Esophagus muscularis mucosa (tissue), 4 donors: ENCODE measurements at places on chromosomes 13 and 19. TPM values are rescaled to one million over a fixed set of nuclear protein-coding genes. Genes with fewer than 3 reads are reported as not detected.

- DNase-seq, result no peak
These were observed 647 bp downstream of the RNF225 start for GRCh38 chr19:58395979-58396627.

DNA sequence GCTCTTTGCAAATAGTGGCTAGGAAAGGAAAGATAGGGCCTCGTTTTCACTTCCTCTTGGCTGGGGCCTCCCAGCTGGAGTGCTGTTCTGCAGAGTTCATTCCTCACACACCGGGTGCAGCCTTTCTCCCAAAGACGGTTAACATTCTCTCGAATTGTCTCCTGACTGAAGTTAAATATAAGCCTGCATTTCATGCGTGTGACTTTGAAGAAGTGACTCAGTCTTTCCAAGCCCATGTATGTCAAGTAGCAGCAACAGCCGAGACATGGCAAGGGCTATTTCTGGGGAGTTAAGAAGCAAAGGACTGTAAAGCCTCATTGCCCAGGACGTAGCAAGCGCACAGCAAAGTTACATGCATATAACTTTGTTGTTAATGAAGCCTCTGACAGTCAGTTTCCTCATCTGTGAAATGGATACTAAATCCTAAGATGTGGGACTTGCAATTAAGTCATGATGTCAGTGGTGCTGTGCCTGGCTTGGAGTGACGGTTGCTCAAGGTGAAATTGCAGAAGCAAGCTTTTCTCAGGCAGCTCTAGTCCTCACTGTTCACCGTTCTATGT, 502.4 kb downstream of the MYO16 start:
- no peak for DNase-seq

- DNase-seq, result no peak
These were observed 18.1 kb downstream of the PGLS start for GRCh38 chr19:17529239-17530158.

- DNase-seq, result peak; percentile 37
These were observed 98.5 kb upstream of the PABPC3 start for GRCh38 chr13:24997367-24997967.

DNA sequence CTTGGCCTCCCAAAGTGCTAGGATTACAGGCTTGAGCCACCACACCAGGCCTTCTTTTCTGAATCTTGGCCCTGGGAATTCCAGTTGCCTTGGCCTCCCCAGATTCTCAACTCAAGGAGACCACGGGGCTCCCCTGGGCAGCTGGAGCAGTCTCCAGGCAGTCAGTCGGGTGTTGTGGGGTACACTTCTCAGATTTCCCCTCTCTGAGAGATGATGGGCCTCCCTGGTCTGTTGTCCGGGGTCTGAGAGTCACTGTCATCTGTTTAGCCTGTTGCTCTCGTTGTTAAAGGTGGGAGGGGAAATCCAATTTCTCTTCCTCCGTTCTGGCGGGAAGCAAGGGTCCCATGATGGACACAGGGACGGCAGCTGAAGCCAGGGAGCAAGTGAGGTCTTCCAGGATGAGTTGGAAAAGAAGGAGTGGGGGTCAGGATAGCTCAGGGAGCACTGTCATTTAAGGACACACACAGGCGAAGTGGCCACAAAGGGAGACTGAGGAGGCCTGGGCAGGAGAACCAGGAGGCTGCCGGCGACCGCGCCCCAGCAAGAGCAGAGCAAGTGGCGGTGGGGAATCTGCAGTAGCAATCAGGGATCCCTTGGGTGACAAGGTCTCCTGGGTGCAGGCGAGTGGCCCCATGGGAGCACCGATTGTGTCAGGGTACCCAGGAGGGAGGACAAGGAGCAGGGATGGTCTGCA, 15.7 kb downstream of the WTIP start:
- no peak for DNase-seq

- DNase-seq, result no peak
These were observed 24.9 kb downstream of the RHPN2 start for GRCh38 chr19:33039815-33040214.

DNA sequence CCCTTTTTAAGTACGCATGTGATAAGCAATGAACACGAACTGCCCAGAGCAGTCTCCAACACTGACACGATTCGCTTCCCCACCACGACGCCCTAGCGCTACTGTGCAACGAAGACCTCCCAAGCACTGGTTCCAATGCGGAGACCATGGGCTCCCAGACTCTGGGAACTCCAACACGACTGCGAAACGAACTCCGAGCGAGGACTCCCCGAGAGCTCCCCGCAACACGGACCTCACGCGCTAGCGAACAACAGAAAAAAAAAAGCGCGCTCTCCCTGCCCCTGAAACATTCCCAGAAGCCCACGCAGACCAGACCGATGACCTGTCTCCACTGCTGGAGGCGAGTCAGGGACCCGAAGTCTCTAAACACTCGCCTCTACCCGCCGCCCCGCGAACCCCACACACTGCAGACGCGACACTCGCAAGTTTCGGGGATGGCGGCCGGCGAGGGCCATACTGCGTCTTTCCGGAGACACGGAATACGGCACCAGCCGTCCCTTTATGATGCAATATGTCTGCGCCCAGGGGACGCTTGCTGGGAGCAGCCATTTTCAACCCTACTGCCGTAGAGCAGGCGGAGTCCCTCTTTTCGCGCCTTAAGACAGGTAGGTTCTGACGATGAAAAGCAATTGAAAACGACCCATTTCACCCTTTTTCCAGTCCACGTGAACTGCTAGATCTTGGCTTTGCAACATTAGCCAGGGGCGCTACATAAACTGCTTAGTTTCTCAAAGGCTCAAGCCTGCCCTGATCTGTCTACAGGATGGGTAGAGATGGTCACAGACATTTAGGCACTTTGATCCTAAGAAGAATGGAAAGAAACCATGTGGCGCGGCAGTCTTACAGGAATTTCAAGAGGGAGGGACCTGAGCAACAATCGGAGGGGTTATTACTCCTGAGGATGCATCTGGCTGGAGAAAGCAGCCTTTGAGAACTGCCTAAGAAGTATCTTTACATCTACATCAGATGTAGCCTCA, at the start of gene ZNF577:
TSS of gene ZNF577 (minus strand) at position 430 of the 977 bp plus-strand sequence. CDS start 7,569 bp downstream, outside the sequence.
- DNase-seq, result peak; percentile 93

Gene FBXO17
- total RNA-seq, result 47.8 TPM

Gene SHKBP1
- total RNA-seq, result 82.7 TPM

Gene ZNF431
- 9.1 TPM for total RNA-seq

DNA sequence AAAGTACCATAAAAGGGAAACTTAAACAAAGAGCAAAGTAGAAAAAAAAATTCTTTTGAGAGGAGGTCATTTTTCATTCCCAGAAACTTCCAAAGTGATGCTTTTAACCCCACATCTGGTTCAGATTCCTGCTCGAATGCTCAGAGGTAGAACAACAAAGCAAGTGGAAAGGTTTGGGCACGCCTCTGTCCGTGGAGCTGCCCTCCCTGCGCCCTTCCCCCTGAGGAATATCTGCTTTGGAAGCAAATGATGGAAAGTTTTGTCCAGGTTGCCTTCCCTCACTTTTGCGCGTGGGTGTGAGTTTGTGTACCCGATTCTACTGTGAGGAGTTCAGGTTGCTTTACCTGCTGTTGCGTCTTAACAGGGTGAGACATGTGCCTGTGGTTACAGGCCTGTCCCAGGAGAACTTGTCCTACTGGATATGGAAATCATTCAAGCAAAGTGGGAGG, 110.2 kb downstream of the KLF5 start:
- no peak for DNase-seq

DNA sequence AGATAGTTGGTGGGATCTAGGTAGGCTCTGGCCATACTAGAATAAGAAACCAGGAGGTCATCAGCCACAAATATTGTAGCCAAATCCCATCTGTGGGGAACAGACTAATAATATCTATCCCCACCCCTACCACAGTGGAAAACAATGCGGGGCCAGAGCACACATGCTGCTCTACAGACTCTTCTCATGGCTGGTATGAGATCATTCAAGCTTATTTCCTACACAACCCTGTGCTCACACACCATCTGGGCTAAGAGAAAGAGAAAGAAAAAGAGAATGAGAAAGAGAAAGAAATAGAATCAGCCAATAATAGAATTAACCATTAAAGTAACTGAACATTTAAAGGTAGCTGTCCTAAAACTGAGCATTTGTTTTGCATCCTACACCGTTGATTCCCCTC, 1268.4 kb upstream of the SPRY2 start:
- no peak for DNase-seq

Gene CEACAM7
- total RNA-seq, result 0.83 TPM

- no peak for DNase-seq
These were observed 8.9 kb upstream of the ZNF527 start for GRCh38 chr19:37361994-37362393.

DNA sequence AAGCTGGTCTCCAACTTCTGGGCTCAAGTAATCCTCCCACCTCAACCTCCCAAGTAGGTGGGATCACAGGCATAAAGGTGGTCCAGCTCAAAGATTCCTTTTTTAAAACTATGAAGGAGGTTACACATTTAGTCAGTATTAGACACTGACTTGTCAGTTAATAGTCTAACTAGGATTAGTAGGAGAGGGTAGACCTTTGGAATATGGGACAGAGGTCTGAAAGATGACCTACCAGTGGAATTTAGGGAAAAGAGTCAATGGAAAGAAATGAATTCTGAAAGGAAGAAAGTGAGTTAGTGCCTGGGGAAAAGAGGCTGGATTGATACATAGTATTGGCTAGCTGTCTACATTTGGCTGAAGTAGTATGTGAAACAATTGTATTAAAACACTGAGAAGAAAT, 220.7 kb downstream of the MZT1 start:
- DNase-seq, result no peak

Gene TNNT1
- total RNA-seq, result not detected

Gene CEACAM4
- total RNA-seq, result 3.3 TPM

- DNase-seq, result no peak
These were observed 314.2 kb downstream of the OLFM4 start for GRCh38 chr13:53342623-53343360.

GRCh38 chr19:13154911-13155471, 4.8 kb downstream of the IER2 start:
- DNase-seq, result peak; percentile 93

Gene DMPK
- total RNA-seq, result 487 TPM

GRCh38 chr13:29589967-29590366, 5.5 kb downstream of the SLC7A1 start:
- no peak for DNase-seq

GRCh38 chr19:16801600-16802013, 27.6 kb upstream of the SIN3B start:
- DNase-seq, result no peak

GRCh38 chr13:70568571-70568970, 460.3 kb upstream of the KLHL1 start:
- DNase-seq, result no peak

Gene IL17D
- total RNA-seq, result 7.1 TPM

DNA sequence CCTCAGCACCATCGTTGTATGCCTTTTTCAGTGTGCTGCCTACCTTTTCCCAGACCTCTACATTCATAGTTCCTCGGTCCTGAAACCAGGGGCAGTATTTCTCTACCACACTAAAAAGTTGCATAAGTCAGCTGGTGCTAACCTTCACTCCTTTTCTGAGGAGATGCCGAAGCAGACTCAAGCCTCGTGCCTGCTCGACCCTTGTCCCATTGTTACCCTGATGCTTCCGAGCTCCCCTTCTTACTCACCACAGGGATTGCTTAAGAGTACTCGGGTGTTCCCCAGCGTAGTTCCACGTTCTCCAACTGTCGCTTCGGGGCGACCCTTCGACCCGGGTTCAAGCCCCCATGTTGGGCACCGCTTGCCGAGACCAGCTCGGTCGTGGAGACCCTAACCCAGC, 19.0 kb upstream of the IL17D start:
- no peak for DNase-seq

- no peak for DNase-seq
These were observed 149.3 kb downstream of the VWA8 start for GRCh38 chr13:41811588-41812021.

- no peak for DNase-seq
These were observed 19.7 kb downstream of the FBXL12 start for GRCh38 chr19:9799162-9799561.

Gene RNF113B
- total RNA-seq, result not detected

GRCh38 chr13:45055902-45056648, 64.2 kb upstream of the GTF2F2 start:
- DNase-seq, result no peak

GRCh38 chr13:112911285-112911701, 57.7 kb upstream of the MCF2L start:
- no peak for DNase-seq
